ENCODE measurements at places on chromosomes 1 and 21.

GRCh38 chr1:13617773-13618172, 34.1 kb downstream of the PDPN start:
- no peak for DNase-seq

- no peak for DNase-seq
Observed at GRCh38 chr1:23013657-23014056, 2.0 kb downstream of the TEX46 start.

DNA sequence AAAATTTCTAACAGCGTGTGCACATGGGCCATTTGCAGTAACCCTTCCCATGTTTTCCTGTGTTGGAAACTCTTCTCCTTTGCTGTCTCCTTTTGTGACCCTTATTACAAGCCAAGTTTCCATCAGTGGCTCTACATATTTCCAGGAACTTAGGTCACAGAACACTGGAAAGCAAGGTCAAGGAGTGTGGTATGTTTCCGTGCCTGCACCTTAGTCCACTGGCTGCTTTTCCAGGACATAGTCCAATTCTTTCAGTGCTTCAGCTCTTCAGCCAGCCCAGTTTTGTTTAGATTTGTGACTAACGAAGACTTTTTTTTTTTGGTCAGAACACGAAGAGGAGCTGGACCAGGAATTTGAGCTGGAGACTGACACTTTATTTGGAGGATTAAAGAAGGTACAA, 33.8 kb downstream of the HHAT start:
- no peak for DNase-seq

DNA sequence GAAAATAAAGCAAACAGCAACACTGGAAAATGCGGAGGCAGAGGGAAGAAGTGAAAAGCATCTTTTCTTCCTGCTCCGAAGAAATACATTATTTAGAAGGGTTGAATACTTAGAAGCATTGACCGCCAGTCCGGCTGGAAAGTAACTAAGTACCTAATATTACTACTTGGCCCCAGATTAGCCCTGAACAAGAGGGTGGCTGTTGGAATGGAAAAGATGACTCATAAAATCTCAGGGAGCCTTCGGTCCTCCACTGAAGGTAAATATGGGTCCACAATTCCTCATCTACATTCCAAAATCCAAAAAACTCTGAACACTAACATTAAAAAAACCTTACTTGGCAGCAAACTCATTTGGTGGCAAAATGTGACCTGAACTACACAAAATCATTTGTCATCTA, 40.1 kb downstream of the BCAR3 start:
- DNase-seq = no peak

GRCh38 chr1:4634156-4634792, 20.1 kb upstream of the AJAP1 start:
- no peak for DNase-seq

- no peak for DNase-seq
Observed at GRCh38 chr1:234871039-234871709, 257.5 kb downstream of the TOMM20 start.

DNA sequence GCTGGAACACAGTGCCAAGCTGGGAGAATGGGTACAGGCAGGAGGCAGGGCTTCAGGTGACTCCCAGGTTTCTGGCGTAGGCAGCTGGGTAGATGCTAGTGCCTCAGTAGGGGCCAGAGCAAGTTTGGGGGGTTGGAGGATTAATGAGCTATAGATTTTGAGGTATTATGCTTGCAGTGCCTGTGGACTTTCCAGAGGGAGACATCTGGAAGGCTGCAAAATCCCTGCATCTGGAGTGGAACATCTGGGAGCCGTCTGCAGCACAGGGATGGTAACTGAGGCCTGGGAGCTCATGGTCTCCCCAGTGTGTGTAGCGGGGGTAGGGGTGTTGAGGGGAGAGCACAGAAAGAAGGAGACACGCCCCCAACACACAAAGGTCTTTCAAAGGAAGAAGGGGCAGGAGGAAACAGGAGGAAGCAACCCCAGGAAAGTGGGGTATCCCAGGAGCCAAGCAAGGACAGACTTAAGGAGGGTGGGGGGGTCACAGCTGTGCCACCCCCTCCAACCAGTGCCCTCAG, 2.2 kb upstream of the PDZK1IP1 start:
- no peak for DNase-seq

DNA sequence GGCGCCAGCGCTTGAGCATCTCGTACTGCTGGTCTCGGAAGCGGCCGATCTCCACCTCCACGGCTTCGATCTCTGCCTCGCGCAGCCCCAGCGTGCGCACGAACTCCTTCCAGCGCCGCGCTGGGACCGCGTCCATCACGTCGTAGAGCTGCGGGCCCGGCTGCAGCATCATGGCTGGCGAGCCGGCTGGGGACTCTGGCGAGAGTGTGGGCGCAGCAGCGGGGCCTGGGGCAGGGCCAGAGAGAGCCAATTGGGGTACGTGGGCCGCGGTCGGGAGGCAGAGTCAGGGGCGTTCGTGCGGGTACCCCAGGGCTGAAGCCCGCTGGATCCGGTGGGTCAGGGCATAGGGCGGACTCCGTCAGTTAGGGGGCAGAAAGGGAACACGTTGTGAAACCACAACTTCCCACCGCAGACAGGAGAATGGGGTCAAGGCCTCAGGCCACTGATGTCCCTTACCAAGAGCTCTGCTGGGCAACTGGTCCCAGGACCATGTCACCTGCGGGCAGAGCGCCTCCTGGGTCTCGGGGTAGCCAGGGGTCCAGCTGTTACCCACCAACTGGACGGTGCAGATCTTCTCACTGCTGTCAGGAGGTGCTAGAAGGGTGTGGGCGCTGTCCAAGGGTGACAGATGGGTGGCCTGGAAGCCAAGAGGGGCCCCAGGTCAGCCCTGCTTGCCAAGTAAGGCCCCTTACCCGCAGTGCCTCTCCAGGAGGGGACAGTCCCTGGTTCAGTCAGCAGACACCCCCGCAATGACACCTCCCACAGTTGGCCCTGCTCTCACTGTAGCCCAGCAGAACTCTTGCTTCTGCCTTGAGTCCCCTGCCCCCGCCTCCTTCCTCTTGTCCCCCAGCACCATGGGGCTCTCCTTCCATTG, 4.2 kb downstream of the TNFRSF25 start:
- DNase-seq = no peak

GRCh38 chr1:189983166-189983890, 494.3 kb downstream of the BRINP3 start:
- no peak for DNase-seq

DNA sequence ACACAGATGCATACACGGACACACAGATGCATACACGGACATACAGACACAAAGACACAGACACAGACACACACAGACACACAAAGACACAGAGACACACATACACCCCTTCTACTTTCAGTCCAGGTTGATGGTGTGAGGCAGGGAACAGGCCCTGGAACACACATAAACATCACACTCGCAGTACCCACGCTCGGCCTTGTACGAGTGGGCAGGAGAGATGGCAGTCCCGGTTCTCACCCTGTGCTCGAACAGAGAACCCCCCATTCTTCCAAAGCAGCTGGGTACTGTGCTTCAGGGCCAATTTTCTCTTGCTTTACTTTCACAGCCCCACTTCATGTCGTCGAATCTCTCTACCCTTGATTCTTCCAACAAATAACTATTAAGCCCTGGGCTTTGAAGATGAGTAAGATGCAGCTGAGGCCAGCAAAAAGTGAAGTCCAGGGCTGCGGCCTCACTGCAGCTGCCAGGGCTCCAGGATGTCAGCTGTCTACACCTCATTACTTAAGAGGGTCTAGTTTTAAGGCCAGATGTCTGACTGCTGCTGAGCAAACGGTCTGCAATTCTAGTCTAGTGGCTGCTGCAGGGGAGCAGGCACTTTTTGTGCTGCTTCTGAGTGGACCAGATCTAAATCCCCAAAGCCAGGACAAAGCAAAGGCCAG, 90.1 kb downstream of the PGBD5 start:
- DNase-seq = no peak

- DNase-seq = no peak
Observed at GRCh38 chr1:217674028-217674729, 43.0 kb downstream of the SPATA17 start.

DNA sequence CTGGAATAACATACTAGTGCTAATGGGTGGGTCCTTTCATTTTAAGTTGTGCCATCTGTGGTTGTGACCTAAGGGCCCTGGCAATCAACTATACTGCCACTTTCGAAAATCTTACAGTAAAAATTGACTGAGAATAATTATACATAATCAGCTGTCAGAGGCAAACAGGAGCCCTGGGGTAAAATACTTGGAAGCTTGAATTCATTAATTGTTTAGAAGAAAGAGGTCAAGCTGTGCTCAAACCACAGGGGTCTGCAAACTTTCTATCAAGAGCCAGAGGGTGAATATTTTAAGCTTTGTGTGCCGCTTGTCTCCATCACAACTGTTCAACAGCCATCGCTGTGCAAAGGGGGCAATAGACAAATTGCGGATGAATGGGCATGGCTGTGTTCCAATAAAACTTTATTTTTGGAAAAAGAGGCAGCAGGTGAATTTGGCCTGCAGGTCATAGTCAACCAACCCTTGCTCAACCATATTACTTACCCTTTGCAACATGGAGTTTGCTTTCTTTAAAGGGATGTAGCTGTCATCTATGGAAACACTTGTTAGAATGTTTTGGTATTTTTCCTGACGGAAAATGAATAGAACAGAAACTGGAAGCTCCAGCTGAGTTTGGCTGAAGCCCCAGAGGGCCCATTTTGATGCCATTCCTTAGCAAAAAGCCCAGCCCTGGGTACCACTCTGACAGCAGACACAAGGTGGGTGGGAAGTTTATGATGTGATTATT, 35.7 kb upstream of the USP1 start:
- DNase-seq = no peak

GRCh38 chr1:218463194-218464156, 118.3 kb downstream of the TGFB2 start:
- DNase-seq = no peak

DNA sequence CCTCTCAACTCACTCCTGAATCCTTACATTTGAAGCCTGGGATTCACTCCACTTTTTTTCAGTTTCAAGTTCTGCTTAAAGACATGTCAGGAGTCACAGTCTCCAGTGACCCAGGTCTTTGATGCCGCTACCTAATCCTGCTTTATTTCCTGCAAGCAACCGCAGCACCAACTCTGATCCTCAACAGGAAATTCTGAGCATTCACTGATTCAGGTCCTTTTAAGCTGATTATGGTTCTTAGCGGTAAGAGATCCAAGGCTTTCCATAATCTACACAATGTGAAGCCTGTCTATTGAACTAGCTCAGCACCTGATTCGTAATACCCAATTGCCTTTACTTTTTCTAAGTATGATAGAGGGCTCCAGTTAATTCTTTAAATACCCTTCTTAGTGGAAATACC, 43.7 kb upstream of the PIGC start:
- no peak for DNase-seq

DNA sequence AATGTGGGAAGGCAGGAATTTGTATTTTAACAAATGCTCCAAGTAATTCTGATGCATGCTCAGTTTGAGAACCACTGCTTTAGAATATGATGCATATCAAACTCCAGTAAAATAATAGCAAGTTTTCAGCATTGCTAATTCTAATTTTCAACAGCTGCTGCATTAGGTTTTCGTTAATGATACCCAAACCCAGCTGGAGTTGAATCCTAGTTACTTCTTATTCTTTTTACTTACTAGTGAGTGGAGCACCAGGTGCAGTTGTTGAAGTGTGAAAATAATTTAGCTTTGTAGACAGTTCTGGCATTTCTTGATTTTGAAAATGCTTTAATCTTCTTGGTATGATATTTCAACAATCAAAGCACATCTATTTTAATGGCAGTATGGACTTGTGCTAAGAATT, 138.5 kb downstream of the HS2ST1 start:
- DNase-seq = no peak

DNA sequence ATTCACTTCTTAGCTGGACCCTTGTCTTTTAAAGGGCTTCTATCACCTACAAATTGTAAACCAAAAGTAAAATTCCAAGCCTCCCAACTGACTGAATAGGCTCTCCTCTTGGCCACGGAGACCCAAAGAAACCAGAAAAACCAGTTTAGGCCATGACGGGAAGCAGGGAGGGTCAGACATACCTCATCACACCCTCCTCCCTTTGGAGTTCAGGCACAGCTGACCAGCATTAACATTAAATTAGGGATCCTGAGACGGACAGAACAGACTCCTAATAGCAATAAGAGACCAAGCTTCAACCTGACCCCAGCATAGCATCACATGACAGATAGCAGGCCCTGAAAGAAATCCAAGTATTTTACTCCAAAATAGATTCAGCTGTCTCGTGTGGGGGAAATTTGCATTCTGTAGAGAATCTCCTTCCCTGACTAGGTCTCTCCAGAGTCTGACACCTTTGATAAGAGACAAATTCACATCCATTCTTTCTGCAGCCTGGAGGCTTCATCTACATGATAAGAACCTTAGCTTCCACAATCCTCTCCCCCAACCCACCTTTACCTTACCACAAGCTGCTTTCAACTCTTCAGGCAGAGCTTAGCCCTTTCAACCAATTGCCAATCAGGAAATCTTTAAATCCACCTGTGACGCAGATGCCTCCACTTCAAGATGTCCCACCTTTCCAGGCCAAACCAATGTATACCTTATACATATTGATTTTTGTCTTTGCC, 177.1 kb upstream of the RAB4A start:
- no peak for DNase-seq

DNA sequence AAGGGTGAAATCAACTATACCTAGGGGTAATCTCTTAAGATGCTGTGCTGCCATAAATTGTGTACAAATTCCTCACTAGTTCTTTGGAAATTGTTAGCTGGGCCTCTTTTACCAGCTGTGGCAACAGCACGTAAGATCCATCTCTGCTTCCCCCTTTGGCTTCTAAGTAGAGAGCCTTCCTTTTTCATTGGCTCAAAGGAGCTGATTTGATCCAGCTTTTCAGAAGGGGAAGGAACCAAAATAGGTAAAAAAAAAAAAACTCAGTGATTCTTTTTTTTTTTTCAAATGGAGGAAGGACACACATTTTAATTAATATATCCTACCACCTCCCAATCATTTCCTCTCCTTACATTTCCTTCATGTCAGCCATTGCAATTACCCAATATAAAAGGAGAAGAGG, 4.0 kb upstream of the RCAN1 start:
- no peak for DNase-seq

GRCh38 chr21:39705849-39706248, 39.1 kb upstream of the IGSF5 start:
- no peak for DNase-seq

DNA sequence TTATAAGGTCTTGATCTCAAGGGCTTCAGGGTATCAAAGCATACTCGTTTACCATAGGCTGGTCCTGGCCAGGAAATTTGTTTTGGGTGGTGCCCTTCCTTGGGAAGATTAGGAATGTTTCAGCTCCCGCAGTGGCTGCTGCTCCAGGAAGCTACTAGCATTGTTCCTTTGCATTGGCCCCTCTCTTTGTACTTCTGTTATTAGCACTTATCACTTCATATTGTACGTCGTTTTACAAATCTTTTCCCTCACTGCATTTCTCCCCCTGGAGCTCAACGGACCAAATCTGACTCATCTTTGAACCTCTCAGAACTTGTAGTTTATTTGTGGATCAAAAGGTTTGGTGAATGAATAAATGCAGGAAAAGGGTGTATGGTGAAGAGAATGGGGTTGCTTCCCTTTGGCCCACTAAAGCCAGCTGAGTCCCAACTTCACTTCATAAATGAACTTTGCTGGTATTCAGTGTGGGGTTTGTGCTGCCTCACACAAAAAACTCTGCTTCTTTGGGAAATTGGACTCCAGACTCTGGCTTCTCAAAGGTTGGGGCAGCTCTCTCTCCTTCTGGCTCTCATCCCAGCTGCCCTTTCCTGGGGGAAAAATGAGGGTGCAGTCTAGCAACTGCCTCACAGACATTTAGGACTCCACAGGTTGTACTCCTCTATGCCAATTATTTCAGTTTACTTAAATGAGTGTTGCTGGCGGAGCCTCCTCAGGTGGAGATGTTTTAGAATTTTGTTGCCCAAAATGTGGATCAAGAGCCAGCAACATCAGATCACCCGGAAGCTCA, 5.9 kb downstream of the GNAT2 start:
- DNase-seq = no peak

Measured in CD4-positive, alpha-beta T cell treated with Interleukin-10 for 1 hour (primary cell).